ENCODE measurements at places on chromosomes 1 and 21. TPM values are rescaled to one million over a fixed set of nuclear protein-coding genes. Genes with fewer than 3 reads are reported as not detected.

- H3K27me3 ChIP-seq: no peaks in the 10 kb centered on the region
- no peak overlapping the region for H3K4me3 ChIP-seq
- no peaks in the 10 kb centered on the region for H3K36me3 ChIP-seq
- H3K27ac ChIP-seq: no peak overlapping the region
Observed at GRCh38 chr1:51071291-51072042, 30.6 kb upstream of the C1orf185 start.

- no peaks in the 10 kb centered on the region for H3K4me1 ChIP-seq
- H3K27me3 ChIP-seq: no peaks in the 10 kb centered on the region
- no peak overlapping the region for H3K27ac ChIP-seq
- H3K36me3 ChIP-seq: no peaks in the 10 kb centered on the region
- DNase-seq: no peak
- H3K4me3 ChIP-seq: no peak overlapping the region
Observed at GRCh38 chr1:102562380-102562779, 545.9 kb downstream of the COL11A1 start.

DNA sequence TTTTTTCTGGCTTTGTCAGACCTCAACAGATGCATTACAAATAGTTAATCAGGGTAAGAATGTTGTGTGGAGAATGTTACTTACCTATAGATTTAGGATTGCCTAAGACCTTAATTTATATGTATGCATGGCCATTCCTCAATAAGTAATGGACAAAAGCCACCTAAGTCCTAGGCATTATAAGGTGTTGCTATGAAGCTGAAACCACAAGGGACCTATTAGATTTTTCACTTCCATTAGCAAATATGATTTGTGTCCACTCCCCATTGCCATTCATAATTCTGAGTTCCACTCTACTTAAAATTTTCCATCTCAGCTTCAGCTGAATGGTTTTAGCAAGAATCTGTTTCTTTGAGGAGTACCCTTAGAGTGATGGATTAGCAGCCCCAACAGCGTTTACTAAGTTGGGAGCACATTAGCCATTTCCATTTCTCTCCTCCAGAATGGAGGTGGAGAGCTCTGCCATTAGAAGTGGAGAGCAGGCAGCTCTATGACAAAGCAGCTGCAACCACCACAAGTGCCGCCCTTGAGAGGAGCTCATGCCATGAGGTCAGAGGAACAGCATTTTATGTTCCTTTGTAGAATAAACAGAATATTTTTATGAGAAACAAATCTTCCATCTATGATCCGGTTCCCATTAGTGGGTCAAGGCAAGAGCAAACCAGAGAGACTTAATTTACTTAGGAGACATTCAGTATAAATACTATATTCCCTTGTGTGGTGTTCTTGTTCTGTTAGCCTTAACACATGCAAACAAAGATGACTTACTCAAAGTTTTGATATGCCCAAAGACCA is 28.9 kb upstream of the C1orf87 start:
- no peaks in the 10 kb centered on the region for H3K4me1 ChIP-seq
- no peaks in the 10 kb centered on the region for H3K27me3 ChIP-seq
- no peak overlapping the region for H3K27ac ChIP-seq
- no peaks in the 10 kb centered on the region for H3K36me3 ChIP-seq
- no peak for DNase-seq

Gene KCNE2
- not detected for total RNA-seq

- H3K27me3 ChIP-seq: no peaks in the 10 kb centered on the region
- H3K4me3 ChIP-seq: no peak overlapping the region
- H3K27ac ChIP-seq: no peak overlapping the region
- no peaks in the 10 kb centered on the region for H3K36me3 ChIP-seq
Observed at GRCh38 chr1:98328855-98329254, 332.7 kb upstream of the SNX7 start.

GRCh38 chr1:1048765-1049164 is 25.3 kb downstream of the RNF223 start:
- H3K4me1 ChIP-seq: no peaks in the 10 kb centered on the region
- no peaks in the 10 kb centered on the region for H3K27me3 ChIP-seq
- no peak for DNase-seq
- no peak overlapping the region for H3K27ac ChIP-seq

Gene PLEKHA6
- total RNA-seq: 2.1 TPM

GRCh38 chr1:83761167-83762038 is 237.5 kb downstream of the TTLL7 start:
- H3K36me3 ChIP-seq: no peaks in the 10 kb centered on the region
- DNase-seq: no peak
- no peak overlapping the region for H3K4me3 ChIP-seq
- no peaks in the 10 kb centered on the region for H3K27me3 ChIP-seq
- H3K27ac ChIP-seq: no peak overlapping the region

DNA sequence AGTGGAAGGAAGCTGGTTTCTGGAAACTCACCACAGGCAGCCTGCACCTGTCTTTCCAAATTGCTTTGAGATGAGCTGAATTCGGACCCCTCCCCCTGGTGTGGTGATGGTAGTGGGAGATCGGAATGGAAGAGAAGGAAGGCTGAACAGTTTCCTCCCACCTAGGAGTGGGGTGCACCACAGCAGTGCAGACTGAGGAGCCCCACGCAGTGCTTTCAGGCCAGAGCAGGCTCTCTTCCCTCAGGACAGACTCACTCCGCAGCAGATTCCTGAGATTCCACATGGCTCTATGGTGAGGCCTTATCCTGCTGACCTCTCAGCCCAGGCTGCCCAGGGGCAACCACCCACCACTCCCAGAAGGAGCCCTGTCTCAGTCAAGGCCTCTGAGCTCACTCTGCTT is 80.9 kb downstream of the ATP1A1 start:
- H3K4me3 ChIP-seq: no peak overlapping the region
- no peak for DNase-seq
- H3K36me3 ChIP-seq: no peaks in the 10 kb centered on the region
- H3K4me1 ChIP-seq: no peaks in the 10 kb centered on the region

Gene C1orf74
- total RNA-seq: 2.4 TPM

Gene AMPD1
- total RNA-seq: not detected

DNA sequence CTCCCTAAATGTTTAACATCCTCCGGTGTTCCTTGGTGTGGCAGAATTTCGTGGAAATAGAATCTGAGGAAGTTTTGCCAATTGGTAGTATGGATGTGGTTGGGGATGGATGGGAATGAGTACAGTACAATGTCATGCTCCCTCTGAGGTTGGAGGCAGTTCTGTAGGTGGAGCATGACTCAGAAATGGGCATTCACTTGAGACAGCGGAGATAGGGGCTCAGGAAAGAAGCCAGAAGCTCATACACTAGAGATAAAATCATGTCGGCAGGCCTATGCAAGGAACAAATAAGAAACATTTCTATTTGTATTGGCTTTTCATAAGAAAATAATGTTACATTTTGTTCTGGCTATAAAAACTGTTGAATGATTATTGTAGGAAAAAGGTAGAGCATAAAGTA is 196.0 kb downstream of the URB2 start:
- H3K27ac ChIP-seq: no peak overlapping the region
- no peak overlapping the region for H3K4me3 ChIP-seq
- DNase-seq: no peak
- H3K27me3 ChIP-seq: no peaks in the 10 kb centered on the region
- no peaks in the 10 kb centered on the region for H3K4me1 ChIP-seq

DNA sequence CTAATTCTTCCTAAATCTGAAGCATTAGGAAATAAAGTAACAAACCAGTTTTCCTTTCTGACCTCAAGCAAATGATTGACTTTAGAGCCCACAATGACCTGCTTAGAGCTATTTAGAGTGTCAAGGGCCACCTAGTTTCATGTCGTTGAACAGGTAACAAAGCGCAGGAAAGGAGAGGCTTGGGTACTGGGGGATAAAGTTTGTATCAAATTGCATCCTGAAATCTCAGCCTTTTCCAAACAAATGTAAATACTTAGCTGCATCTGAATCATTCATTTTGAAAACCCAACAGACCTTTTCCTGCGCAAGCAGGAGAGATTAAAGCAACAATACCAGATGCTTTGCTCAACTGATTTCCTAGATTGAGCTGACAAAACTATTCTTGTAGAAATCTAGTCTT is 121.2 kb downstream of the NRIP1 start:
- H3K27ac ChIP-seq: no peak overlapping the region
- H3K4me3 ChIP-seq: no peak overlapping the region
- H3K4me1 ChIP-seq: 0 out of 2 replicates have a peak, but pooled peaks cover 2% of the 10 kb centered on the region
- no peaks in the 10 kb centered on the region for H3K27me3 ChIP-seq
- peaks cover 5% of the 10 kb centered on the region for H3K36me3 ChIP-seq

Gene GJA5
- 0.33 TPM for total RNA-seq

GRCh38 chr1:208165659-208166058 is 78.5 kb downstream of the PLXNA2 start:
- peaks cover 11% of the 10 kb centered on the region for H3K4me1 ChIP-seq
- no peaks in the 10 kb centered on the region for H3K27me3 ChIP-seq
- no peak overlapping the region for H3K27ac ChIP-seq
- DNase-seq: no peak
- no peak overlapping the region for H3K4me3 ChIP-seq

DNA sequence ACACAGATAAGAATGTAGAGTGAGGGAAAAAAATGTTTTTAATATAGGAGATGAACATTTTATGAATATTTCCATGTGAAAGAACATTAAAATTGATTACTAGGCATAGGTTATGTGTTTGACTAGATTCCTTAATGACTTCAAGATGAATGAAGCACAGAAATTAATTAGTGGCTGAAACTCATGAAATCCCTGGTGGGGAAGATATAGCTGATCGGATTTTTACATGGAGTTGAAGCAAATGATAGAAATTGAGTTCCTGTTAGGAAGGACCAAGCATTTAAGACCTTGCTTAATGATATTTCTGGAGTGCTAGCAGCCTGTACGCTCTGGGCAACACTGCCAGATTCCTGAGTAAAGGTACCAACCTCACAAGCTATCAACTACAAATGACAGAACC is 68.9 kb upstream of the IVNS1ABP start:
- H3K4me3 ChIP-seq: no peak overlapping the region
- no peak for DNase-seq
- peaks cover 13% of the 10 kb centered on the region for H3K36me3 ChIP-seq
- no peak overlapping the region for H3K27ac ChIP-seq

Gene UBIAD1
- total RNA-seq: 31.8 TPM

GRCh38 chr1:237891979-237892378 is 1.3 kb upstream of the ZP4 start:
- no peak for DNase-seq
- H3K4me3 ChIP-seq: no peak overlapping the region

- no peak overlapping the region for H3K4me3 ChIP-seq
- peaks cover 9% of the 10 kb centered on the region for H3K36me3 ChIP-seq
- no peaks in the 10 kb centered on the region for H3K4me1 ChIP-seq
- no peak overlapping the region for H3K27ac ChIP-seq
- DNase-seq: no peak
Observed at GRCh38 chr1:25553749-25554429, 10.5 kb downstream of the LDLRAP1 start.

DNA sequence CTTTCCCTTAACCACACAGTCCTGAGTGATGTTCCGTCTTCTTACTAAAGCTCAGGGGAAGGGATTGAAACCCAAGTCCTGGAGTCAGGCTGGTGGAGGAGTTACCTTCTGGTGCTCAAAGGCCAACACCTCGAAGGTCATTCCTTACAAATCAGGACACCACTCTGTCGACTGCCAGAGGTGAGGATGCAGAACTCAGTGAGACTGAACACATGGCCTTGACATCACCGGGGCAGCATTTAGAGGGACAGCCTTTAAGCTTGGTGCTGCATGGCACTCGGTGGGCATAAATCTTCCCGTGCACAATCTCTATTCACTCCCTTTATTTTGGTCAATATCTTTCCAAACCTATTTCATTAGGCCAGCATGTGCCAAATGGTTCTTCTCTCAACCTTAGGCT is 130.9 kb downstream of the ASTN1 start:
- no peak overlapping the region for H3K27ac ChIP-seq
- no peaks in the 10 kb centered on the region for H3K36me3 ChIP-seq
- no peak overlapping the region for H3K4me3 ChIP-seq
- no peak for DNase-seq
- no peaks in the 10 kb centered on the region for H3K27me3 ChIP-seq

DNA sequence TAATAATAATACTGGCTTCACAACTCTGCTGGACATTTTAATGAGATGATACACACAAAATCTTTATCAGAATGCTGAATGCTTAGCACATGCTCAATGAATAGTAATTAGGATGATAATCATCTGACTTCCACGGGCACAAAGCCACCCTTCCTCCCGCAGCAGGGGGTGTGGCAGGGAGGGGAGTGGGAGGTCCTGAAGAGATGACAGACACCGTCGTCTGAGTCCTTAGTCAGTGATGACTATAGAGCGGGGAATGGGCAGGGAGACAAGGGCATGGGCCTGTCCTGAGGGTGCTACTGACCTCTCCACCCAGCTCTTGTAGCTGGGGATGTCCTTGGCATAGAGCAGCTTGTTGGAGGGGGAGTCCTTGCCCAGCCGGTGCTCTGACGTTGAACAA is 117.6 kb upstream of the CD34 start:
- H3K4me1 ChIP-seq: no peaks in the 10 kb centered on the region
- H3K27me3 ChIP-seq: no peaks in the 10 kb centered on the region
- H3K4me3 ChIP-seq: no peak overlapping the region

Gene UBXN10
- 0.90 TPM for total RNA-seq
